Ovary (tissue), 10 donors: ENCODE measurements at places on chromosomes 16 and 17. TPM values are rescaled to one million over a fixed set of nuclear protein-coding genes. Genes with fewer than 3 reads are reported as not detected.
A peak's percentile ranks its signal among the peaks of the same experiment; 100 is the strongest.

DNA sequence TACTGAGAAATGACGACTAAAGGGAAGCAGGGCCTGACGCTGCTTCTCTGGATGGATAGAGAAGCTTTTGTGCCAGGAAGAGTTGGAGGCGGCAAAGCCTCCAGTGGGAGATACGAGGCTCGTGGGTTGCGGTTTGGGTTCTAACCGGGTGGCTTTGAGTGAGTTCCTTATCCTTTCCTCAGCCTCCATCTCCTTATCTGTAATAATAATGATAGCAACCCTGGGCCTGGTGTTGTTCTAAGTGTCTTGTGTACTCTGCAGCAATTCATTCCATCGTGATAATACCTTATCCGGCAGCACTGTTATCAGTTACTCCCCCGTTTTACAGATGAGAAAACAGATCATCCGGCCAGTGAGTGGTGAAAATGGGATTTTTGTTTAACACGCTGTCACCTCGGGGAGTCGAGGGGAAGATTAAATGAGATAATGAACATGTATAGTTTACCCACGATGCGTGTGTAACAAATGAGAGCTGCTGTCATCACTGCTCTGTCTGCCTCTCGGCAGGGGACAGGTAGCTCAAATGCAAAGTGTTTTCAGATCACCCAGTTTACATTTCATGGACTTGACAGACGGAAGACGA, 52.0 kb upstream of the LHX1 start:
- no peak for DNase-seq

GRCh38 chr17:2083613-2084035, 28.7 kb downstream of the HIC1 start:
- DNase-seq: peak; percentile 43

DNA sequence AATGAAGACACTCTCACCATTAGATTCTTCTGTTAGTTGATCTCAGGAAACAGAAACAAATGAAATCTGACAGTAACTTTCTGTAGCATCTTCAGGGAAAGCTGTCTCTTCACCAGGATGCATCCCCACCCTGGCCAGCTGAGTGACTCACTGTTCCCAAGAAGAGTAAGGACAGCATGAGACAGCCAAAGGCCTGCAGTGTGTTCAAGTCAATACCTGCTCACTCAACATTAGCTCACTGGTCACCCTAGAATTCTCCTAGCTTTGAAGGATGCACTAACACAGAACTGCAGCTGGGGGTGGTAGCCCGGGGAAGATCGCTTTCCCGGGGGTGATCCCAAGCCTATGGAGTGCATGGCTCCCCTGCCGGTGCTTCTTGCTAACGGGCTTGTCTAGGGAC, 28.2 kb upstream of the CLEC18B start:
- DNase-seq: no peak

The KRTAP4-3 gene
- not detected for total RNA-seq
